ENCODE measurements at places on chromosomes 11 and 22.

DNA sequence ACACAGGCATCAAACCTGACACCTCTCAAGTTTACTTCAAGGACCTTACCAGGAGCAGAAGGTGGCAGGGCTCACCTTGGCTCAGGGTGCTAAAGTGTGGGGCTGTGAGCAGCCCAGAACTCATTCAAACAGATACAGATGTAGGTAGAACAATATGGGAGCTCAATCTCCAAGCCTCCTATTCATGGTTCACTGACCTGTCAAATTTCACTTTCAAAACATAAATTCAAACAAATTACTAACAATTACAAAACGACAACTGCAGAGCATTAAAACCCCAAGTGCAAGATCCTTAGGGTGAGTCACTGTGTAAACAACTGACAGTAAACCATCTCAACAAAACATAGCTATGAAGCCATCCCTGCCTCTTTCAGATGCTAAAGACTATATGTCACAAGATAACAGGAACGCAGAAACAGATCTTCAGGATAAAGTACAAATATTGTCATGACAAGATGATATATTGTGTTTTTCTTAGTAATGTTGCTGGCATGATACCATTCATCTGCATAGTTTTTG, 303.5 kb upstream of the ANO3 start:
- DNase-seq: no peak

GRCh38 chr11:14583252-14584034, 60.2 kb upstream of the PDE3B start:
- DNase-seq: no peak

DNA sequence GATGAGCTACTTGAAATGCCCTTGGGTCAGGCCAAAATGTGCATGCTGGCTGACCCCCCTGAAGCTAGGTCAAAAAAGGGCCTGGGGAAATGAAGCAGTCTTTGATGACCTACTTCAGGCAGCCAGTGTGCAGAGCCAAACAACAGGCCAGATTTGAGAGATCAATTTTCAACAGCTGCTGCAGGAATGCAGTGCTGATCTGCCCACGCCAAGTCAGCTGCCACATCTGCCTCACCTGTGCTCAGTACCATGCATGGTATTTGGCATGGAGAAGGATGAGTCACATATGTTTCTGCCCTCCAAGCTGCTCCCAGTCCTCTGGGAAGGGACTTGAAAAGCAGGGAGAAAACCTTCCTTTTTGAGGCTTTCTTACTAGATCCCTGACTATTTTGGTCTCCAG, 35.8 kb downstream of the MTNR1B start:
- no peak for DNase-seq

GRCh38 chr11:62383822-62384221, 35.0 kb upstream of the SCGB1A1 start:
- DNase-seq: no peak

- no peak for DNase-seq
These were observed 68.7 kb upstream of the GDPD4 start for GRCh38 chr11:77370217-77370616.

DNA sequence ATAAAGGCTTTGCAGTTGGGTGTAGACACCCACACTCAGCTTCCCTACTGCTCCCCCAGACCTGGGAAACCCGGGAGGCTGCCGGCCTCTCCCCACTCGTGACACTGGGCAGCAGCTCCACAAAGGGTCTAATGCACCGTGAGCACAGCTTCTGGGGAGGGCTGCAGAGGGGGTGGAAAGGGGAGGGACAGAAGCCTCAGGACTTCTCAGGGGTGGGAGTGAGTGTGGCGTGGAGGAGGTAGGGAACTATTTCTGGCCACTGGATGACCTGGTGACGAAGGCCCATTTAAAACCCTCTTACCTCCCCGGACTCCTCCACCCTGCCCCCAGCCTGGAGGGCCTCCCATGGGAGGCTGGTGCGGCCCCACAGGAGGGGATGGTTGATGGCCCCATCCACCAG, 56.6 kb downstream of the MACROD1 start:
- DNase-seq: no peak

GRCh38 chr11:86900162-86900561, 55.0 kb downstream of the FZD4 start:
- DNase-seq: no peak

- no peak for DNase-seq
These were observed 9.2 kb downstream of the RELA start for GRCh38 chr11:65653229-65654225.

DNA sequence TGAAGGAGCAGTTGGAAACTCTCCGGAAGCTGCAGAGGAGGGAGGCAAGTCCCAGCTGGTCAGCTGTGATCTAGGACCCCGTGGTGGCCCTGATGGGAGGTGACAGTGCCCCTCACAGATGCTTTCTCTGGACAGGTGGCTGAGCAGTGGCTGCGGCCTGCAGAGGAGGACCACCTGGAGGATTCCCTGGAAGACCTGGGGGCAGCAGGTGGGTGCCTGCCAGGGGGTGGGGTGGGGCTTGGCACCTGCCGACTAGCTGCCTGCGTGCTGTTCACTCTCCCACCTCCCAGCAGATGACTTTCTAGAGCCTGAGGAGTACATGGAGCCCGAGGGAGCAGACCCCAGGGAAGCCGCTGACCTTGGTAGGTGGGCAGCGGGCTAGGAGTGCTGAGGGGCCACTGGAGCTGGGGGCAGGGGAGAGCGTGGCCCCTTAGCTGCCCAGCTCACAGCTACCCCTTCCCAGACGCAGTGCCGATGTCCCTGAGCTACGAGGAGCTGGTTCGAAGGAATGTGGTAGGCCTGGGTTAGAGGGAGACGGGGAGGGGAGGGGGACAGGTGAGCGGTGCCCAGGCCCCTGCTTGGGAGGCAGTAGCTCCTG, 3.1 kb downstream of the SCO2 start:
- DNase-seq: no peak

DNA sequence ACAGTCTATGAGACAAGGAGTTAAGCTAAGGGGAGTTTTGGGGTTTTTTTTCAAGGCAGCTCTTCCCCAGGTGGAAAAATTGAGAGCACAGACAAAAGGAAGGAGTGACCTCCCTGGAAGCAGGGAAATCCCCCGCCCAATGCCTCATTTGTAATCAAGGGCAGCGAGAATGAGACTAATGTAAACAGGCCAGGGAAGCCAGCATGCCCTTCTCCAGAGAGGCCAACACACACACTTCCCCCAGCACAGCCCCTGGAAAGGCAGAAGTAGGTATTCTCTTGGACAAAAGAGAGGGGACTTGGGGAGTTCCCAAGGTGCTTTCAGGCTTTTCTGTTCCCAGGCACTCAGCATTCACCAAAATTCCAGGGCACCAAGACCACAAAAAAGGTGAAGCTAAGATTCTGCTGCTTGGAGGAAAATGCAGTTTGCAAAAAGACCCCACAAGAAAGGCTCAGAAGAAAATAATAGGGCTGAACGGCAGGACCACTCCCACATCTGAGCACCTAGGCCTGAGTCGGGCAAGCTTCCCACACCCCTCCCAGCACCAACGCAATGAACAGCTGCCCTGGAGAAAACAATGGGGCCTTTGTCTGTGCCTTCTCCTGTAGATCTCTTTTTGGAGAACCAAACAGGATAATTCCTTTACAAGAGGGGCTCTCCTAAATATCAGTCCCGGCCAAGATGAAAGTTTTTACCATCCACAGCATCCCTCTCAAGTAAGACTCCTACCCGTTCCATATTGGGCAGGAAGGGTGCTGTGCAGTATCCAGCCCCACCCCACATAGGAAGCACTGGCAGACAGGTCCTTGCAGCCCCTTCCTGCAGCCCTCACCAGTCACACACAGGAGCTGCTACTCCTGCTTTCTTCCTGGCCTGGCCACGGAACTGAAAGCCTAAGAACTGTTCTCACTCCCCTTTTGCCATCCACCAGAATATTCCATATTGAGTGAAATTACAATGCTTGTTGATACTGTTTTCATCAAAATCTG, 70.7 kb upstream of the AKIP1 start:
- DNase-seq: peak; percentile 50

- no peak for DNase-seq
These were observed 7.8 kb downstream of the UCP2 start for GRCh38 chr11:73974604-73975478.

DNA sequence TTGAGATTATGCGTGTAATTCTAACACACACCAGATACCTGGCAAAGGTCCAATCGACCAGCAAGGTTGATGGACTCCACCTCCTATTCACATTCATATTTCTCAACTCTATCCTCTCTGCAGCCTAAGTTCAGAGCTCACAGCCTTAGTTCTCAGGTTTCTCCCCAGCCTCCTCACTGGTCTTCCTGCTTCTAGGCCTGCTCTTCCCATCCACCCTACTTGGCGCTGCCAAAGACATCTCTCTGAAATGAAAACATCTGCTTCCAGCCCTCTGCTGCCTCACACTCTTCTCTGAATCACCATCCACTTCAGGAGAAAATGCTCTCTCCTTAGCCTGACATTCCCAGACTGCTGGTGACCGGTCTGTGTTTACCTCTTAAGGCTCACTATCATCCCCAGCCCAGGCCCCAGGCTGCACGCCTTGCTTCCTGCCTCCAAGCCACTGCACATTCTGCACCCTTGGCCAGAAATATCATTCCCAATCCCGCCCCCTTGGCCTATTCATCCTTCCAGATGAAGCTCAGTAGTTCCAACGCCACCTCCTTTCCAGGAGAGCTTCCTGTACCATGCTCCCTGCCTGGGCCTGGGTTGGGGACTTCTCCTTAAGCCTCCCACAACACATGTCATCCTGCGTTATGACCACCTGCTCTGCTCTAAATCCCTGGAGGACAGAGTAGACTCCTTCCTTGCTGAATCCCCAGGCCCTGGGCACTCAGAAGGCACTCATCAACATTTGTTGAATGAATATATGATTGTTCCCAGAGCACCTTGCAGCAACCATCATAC, 3.5 kb downstream of the ARRB1 start:
- no peak for DNase-seq

GRCh38 chr11:12893787-12894672, 115.1 kb upstream of the RASSF10 start:
- peak; percentile 89 for DNase-seq

GRCh38 chr11:70913715-70914231, 338.6 kb downstream of the SHANK2 start:
- DNase-seq: peak; percentile 58

DNA sequence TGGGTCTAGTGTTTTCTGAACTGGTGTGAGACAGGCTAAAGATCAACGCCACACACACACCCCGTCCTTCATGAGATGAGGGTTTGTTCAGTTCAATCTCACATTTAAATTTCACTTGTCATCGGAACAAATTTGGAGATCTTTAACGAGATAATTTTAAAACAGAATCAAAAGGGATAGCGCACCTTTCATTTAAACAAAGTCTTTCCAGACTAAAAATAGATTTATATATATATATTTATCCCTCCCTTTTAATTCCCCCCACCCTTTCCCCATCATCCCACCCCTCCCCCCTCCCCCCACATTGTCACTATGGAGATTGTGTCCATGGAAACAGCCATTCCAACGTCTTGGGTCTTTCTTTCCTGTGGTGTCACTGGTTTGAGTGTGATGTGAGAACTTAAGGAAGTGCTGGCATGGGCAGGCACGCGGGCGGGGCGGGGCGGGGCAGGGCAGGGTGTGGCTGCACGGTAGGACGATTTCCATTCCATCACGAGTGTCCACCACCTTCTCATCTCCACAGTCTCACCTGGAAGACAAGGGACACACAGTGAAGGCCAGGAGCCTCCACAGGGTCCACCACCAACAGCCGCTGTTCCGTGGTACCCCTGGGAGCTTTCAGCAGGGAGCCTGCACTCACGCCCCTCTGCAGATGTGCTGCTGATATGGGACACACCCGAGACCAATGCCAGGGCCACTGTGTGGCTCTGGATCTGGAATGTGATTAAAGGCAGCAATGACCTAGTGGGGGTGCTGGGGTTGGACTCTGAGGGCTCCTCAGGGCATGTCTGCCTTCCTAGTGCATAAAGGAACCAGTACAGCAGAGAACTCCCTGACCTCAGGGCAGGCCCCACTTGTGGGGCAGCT, 30.5 kb upstream of the CYP2D6 start:
- DNase-seq: no peak

DNA sequence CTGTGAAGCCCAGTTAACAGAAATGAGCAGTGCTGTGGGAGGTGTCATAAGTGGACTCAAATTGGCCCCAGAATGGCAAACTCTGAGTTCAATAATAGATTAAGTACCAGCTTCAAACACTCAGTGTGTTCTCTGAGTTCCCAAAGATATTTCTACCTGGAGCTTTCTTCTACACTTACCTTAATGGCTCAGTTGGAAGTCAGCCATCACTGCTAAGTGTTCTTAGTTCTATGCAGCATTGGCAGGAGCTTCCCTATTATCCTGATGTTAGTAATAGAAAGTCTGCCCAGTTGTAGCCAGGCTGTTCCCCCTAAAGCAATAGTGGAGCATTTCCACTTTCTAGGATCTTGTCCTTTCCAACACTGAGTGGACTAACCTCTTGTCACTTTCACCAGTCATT, 9.7 kb upstream of the PIK3IP1 start:
- no peak for DNase-seq

DNA sequence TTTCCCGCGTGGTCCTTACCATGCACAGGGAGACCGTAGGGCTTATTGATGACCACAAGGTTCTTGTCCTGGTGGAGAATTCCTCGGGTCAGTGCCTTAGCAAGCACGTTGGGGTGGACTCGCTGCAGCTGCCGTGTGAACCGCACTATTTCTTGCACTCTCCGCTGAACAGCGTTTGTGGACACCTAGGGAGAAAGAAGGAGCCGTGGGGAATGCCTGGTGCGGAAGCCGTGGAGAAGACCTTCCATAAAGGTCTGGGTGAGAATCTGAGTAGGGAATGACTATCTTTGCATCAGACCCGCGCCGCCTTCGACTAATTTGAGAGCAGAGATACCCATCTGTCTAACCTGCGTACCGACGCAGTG, 597 bp downstream of the RPUSD4 start:
- DNase-seq: no peak

- no peak for DNase-seq
These were observed 59.2 kb downstream of the RAB38 start for GRCh38 chr11:88115828-88116755.

DNA sequence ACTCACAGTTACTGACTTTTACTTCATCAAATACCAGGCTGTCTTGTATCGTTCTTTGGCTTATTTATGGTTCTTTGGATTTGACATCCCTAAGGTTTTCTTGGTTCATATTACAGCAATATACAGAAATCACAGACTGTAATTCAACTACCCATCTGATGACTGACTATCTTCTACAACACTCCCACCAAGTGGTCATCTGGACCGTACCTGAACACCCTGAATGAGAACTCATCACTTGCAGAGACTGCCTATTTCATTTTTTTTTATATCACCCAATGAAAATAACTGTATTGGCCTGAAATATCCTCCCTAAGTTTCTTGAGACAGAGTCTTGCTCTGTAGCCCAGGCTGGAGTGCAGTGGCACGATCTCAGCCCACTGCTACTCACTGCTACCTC, 9.5 kb upstream of the UPB1 start:
- no peak for DNase-seq

Measured in H1 (cell line).